ENCODE measurements at places on chromosomes 7 and 10.

- no peak for DNase-seq
Measured at GRCh38 chr10:43585046-43585445, 10.6 kb upstream of the ZNF239 start.

DNA sequence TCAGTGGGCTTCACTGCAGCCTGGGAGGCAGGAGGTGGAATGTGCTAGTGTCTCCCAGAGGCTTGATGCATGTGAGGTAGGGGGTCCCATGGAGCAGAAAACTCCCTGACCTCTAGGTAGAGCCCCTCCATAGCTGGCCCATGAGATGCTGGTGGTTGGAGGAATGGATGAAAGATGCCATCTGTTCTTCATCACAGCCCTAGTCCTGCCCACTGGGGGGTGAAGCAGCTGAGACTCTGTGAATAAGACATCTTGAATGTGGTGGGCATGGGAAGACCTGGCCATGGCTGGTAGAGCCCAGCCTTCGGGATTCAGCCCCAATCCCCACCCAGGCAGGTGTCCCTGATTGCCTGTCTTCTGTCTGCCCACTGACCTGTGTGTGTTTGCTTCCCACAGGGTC is 92.5 kb downstream of the COL13A1 start:
- no peak for DNase-seq

GRCh38 chr10:71049994-71050393 is 161.6 kb upstream of the PCBD1 start:
- DNase-seq = no peak

- DNase-seq = no peak
Measured at GRCh38 chr10:3775696-3776551, 9.1 kb downstream of the KLF6 start.

GRCh38 chr7:30470163-30470770 is 8.3 kb downstream of the NOD1 start:
- DNase-seq = peak; percentile 87

GRCh38 chr10:126353666-126354065 is 34.6 kb downstream of the ADAM12 start:
- peak; percentile 28 for DNase-seq

- DNase-seq = no peak
Measured at GRCh38 chr7:98826387-98826786, 43.4 kb downstream of the TMEM130 start.

DNA sequence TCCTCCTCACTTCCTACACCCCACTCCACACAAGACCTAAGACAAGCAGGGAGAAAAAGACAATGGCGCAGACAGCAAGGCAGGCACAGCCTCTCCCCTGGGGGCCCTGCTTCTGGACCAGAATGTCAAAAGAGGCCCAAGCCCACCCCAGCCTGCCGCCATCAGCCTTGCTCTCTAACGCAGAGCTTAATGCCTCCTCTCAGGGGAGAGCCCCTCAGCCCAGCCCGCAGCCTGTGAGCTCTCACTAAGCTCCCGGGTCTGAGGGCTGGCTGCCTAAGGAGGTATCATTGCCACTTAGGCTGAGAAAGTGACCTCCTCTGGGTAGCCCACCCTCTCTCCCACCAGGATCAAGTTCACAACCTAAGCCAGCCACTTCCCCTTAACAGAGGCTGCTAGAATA is 16.7 kb downstream of the SLIT1 start:
- DNase-seq = peak; percentile 30

DNA sequence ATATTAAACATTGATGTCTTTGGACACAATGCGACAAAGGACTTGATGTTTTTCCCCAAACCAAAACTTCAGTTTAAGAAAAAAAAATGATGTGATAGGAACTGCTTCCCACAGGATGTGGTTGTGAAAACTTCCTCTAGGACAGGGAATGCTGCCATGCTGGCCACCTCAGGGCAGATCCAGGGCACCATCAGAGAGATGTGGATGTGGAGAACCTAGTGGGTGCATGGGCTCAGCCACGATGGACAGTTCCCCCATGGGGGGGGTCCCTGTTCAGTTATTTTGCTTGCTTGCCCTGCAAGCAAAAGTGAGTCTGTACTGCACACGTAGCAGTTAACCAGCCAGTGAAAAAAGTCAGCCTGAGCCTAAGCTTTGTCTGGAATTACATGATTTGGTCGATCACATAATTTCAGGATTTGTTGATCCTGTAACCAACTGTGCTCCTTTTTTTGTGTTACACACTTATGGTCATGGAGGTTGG is 36.3 kb downstream of the LAMB4 start:
- DNase-seq = no peak

DNA sequence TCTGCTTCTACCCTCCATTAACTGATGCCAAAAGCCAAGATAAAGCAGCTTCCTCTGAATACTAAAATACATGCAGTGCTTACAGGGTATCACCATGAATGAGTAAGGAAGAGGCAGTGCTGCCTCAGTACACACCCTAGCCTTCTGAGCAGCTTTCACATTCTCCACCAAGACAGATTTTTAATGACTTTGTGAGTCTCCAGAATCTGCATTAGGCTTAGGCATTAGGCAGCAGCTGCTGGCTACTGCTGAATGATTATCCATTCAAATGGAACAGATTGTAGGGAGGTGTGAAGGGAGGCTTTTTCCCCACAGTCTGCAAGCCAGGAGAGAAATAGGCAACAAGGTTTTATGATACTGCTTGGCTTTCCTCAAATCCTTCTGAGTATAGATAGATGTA is 1226.7 kb upstream of the LRRN3 start:
- peak; percentile 94 for DNase-seq

GRCh38 chr10:129760416-129760815 is 203.7 kb downstream of the EBF3 start:
- DNase-seq = no peak

- DNase-seq = no peak
Measured at GRCh38 chr10:61404751-61405150, 48.4 kb downstream of the TMEM26 start.

- no peak for DNase-seq
Measured at GRCh38 chr10:125607689-125608290, 75.2 kb downstream of the TEX36 start.

DNA sequence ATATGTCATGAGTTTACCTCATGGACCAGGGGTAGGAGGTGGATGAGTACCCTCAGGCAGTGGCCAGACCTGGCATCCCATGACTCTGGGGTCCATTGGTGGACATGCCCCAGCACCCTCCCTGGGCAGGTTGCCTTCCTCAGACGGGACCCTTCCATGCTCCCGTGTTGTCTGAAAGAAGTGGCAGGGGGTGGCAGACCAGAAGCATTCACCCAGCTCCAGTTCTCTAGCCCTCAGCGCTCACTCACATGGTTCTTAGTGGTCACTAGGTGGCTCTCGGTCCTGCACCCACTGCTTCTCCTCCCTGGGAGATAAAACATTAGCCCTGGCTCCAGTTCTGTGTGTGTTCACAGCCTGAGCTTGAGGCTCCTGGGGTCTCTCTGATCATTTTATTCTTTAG is 6.0 kb downstream of the RBP3 start:
- DNase-seq = no peak

- no peak for DNase-seq
Measured at GRCh38 chr10:75115137-75115536, 3.7 kb downstream of the SAMD8 start.

GRCh38 chr10:72794260-72794659 is 99.3 kb upstream of the OIT3 start:
- DNase-seq = no peak

GRCh38 chr10:45495438-45496152 is 121.6 kb downstream of the ALOX5 start:
- no peak for DNase-seq

GRCh38 chr10:79588800-79589199 is 21.9 kb upstream of the SFTPA1 start:
- DNase-seq = no peak

DNA sequence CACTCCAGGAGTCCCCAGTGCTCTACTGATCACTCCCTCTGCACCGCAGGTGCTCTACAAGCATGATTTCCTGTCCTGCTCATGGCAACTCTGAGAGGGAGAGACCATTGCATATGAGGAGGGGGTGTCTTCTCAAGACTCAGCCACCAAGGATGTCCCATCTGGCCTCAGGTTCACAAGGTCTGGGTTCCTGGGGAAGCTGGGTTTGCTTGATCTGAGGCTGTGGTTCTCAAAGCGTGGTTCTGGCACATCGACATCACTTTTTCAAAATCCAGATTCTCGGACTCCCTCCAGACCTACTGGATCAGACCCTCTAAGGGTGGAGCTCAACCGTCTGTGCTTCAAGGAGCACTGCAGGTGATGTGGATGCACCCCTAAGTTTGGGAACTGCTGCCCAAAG is 247.5 kb downstream of the PLXNA4 start:
- no peak for DNase-seq

DNA sequence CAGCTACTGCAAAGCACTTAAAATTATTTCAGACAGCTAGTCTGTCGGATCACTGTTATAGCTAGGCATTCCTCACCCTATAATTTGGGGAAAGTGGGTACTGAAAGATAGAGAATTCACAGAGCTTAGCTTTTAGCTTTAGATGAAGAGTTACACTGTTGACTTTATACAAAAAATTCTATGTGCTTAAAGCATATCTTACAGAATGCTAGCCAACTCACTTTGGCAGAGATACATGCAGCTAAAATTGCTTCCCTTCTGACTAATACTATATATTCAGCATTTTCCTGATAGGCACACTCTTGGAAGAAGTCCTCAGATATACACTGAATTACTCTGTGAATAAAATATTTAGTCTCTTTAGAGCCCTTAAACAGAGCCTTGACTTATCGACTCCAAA is 353.5 kb upstream of the STEAP1 start:
- no peak for DNase-seq

- no peak for DNase-seq
Measured at GRCh38 chr10:89702121-89702480, 711 bp downstream of the KIF20B start.

DNA sequence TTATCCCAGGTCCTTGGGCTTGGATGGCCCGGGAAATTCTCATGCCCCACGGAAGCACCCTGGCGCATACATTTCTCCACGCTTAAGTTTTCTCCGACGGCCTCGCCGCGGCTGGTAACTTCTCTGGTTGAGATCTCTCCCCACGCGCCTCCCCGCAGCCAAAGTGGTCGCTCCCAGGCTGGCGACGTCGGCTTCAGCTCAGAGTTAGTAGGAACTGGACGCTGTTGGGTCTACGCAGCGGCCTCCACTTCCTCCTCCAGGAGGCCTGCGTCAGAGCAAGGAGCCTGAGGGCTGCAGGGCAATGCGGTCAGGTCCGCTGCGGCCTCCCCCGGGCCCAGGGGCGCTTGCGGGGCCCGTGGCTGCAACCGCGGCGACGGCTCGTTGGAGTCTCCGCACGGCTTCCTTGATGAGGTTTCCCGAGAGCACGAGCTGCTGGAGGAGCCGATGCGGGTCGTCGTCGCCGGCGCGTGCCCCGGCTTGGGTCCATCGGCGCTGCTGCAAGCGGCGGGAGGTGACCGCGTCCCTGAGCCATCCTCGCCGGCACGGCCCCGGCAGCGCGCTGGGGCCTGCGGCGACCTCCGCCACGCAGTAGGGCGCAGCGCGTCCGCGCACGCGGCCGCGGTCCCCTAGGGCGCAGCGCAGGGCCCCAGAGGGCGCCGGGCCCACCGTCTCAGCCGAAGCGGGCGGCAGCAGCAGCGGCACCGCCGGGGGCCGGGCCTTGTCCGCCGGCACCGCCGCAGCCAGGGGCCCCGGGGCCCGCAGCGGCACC is 744 bp downstream of the FRAT2 start:
- DNase-seq = no peak

GRCh38 chr10:119680050-119680449 is 28.9 kb downstream of the BAG3 start:
- no peak for DNase-seq

- no peak for DNase-seq
Measured at GRCh38 chr10:118218562-118218961, 123.6 kb downstream of the FAM204A start.

DNA sequence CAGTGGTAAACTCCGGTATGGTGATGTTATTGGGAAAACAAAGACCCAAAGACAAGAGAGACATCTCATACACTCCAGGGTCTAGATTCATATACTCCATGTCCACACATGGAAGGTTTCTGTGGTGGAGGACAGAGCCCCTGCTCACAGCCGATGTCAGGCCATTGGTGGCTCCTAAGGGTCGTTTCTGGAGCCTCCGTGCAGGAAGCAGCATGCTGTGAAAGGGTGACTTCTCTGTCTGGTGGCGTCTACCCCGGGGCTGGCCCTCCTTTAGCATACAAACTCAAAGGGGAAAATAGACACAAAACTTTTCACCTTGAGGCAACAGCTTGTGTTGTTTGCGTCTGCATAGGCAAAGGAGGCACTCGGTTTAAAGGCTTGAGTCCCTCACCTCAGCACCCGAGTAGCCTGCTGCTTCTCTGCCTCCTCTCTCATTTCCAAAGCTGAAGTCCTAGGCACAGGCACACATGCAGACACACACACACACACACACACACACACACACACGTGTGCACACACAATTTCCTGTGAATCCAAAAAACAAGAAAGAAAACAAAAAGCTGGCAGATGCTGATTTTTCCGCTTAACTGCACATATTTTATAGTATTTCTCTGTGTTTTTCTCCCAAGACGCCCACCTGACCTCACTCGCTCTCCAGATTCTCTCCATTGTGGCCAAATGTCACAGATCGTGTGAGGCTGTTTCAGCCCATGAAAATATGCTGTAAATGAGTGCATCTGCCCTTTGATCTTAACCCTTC is 601.4 kb upstream of the MGMT start:
- no peak for DNase-seq

DNA sequence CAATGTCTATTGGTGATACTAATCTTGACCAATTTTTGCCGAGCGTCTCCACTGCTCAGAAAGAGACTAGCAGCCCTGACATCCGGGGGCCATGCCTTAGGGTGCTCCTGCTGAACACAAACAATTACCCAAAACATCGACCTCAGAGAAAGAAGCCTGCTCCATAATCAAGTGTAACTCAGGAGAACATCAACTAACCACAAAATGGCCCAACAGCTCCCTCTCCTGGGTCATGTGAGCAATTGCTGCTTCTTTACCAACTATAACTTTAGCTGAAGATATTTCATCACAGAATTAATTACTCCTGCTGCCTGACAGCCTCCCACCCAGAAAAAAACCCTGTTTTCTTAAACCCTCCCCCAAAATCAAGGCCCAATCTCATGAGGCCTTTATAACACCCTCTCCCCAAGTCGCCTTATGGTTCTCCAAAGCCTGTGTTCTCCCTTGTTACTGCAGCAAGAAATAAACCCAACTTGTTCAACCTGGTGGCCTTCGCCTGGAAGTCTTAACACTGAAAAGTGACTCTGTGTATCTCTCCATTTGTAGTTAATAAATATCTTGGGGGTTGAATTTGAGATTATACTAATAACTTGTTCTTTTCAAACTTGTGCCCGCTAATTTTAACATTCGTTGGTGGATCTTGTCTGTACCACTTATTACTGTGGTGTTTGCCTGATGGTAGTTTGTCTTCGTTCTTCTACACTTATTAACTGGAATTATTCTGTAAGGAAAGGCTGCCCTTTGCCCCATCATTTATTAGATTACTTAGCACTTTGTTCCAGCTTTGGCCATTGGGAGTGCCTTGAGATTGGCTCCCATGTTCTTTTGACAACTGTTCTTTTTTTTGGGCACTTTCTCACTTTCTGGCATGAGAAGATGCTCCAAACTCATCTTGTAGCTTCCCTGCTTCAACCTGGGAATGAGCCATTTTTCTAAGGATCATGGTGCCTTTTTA is 21.2 kb upstream of the RAMP3 start:
- DNase-seq = peak; percentile 80

Data from NCI-H524 (cell line).